ENCODE measurements at places on chromosomes 2 and 18. TPM values are rescaled to one million over a fixed set of nuclear protein-coding genes. Genes with fewer than 3 reads are reported as not detected.

GAD1 gene
- total RNA-seq: 0.97 TPM

SLC11A1 gene
- total RNA-seq: not detected

CHAC2 gene
- 12.3 TPM for total RNA-seq

CFAP210 gene
- total RNA-seq: not detected

SERPINB5 gene
- total RNA-seq: not detected

SERPINB4 gene
- under 0.01 TPM for total RNA-seq

ZNF892 gene
- total RNA-seq: 9.6 TPM

ANTXR1 gene
- 7.5 TPM for total RNA-seq

ADD2 gene
- 2.9 TPM for total RNA-seq

SERPINB10 gene
- total RNA-seq: 0.32 TPM

PPP1R1C gene
- total RNA-seq: not detected

ERICH2 gene
- not detected for total RNA-seq

RGPD3 gene
- 0.32 TPM for total RNA-seq

IL1F10 gene
- not detected for total RNA-seq

TFPI gene
- 603 TPM for total RNA-seq

GATA6 gene
- 8.1 TPM for total RNA-seq

TUBA4B gene
- total RNA-seq: not detected

SCG2 gene
- 0.15 TPM for total RNA-seq

DSG4 gene
- not detected for total RNA-seq

GNAL gene
- total RNA-seq: 0.15 TPM

FEV gene
- not detected for total RNA-seq

SERPINB8 gene
- total RNA-seq: 33.1 TPM

ASB18 gene
- not detected for total RNA-seq

OSBPL6 gene
- total RNA-seq: 0.97 TPM

KCNE4 gene
- 0.30 TPM for total RNA-seq

SLC16A14 gene
- 0.46 TPM for total RNA-seq

IL36B gene
- total RNA-seq: not detected

MDH1B gene
- under 0.01 TPM for total RNA-seq

STPG4 gene
- total RNA-seq: not detected

BOLL gene
- not detected for total RNA-seq

NIF3L1 gene
- total RNA-seq: 13.6 TPM

CYP1B1 gene
- total RNA-seq: under 0.01 TPM

TLX2 gene
- total RNA-seq: not detected

FZD7 gene
- 0.46 TPM for total RNA-seq

HAAO gene
- not detected for total RNA-seq

SLC4A5 gene
- 0.30 TPM for total RNA-seq

SCYGR4 gene
- total RNA-seq: not detected

WNT6 gene
- not detected for total RNA-seq

TMEM198 gene
- not detected for total RNA-seq

GPR55 gene
- not detected for total RNA-seq

TXNDC2 gene
- not detected for total RNA-seq

RHOB gene
- 995 TPM for total RNA-seq

MIB1 gene
- total RNA-seq: 64.1 TPM

KCNJ3 gene
- not detected for total RNA-seq

REEP1 gene
- under 0.01 TPM for total RNA-seq

PRKAG3 gene
- not detected for total RNA-seq
